Stimulated activated CD4-positive, alpha-beta T cell treated with anti-CD3 and anti-CD28 coated beads, Interleukin-15, amount 100 ng/mL, for 24 hours (primary cell): ENCODE measurements at places on chromosomes 12 and 14.

GRCh38 chr14:98994561-98994960 lies 277.4 kb downstream of the BCL11B start:
- no peak for DNase-seq

GRCh38 chr12:87198181-87198580 lies 831.0 kb downstream of the C12orf50 start:
- DNase-seq = no peak

DNA sequence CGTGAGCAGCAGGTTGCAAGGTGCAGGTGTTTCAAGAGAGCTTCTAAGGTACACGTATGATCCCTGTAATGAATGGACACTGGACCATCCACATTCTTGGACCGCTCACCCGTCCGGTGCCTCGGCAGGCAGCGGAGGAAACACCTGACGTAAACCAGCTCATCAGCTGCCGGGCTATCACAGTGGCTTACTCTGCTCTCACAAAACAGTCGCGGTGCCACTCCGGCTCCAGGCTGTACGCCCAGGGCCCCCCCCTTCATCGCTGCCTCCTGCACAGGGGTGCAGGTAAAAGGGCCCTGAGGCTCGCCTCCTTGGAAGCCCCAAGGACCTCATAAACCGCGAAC lies 436 bp downstream of the VPS33A start:
- DNase-seq = no peak

- DNase-seq = peak; percentile 39
These were observed 102.0 kb downstream of the EGLN3 start for GRCh38 chr14:33848706-33849454.
